Activated naive CD8-positive, alpha-beta T cell treated with anti-CD3 and anti-CD28 coated beads for 36 hours (primary cell): ENCODE measurements at places on chromosomes 3 and 15. TPM values are rescaled to one million over a fixed set of nuclear protein-coding genes. Genes with fewer than 3 reads are reported as not detected.

Gene FOXL2
- total RNA-seq = not detected

GRCh38 chr3:57120040-57120439 is 45.1 kb downstream of the IL17RD start:
- no peaks in the 10 kb centered on the region for H3K36me3 ChIP-seq
- H3K4me3 ChIP-seq = no peak overlapping the region
- no peaks in the 10 kb centered on the region for H3K4me1 ChIP-seq
- H3K27ac ChIP-seq = no peak overlapping the region
- H3K27me3 ChIP-seq = no peaks in the 10 kb centered on the region

Gene IL5RA
- total RNA-seq = not detected

DNA sequence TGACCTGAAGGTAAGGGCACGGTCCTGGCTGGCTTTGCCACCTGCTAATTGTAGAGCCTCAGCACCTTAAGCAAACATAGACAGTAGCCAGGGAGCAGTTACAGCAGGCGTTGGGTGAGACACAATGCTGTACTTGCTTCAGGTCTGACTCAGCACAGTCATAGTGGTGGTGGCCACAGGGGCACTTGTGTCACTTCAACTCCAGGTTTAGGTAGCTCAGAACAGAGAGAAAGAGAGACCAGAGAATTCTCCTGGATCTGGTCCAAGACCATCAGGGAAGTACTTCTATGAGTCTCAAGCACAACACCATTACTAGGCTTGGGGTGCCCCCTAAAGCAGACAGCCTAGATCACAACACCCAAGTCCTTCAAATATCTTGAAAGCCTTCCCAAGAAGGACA is 204.4 kb downstream of the OTOL1 start:
- no peak overlapping the region for H3K27ac ChIP-seq
- H3K36me3 ChIP-seq = no peaks in the 10 kb centered on the region
- DNase-seq = no peak
- no peak overlapping the region for H3K4me3 ChIP-seq
- H3K4me1 ChIP-seq = no peaks in the 10 kb centered on the region
